ENCODE measurements at places on chromosomes 6 and 20.

- no peak for DNase-seq
These were observed 17.8 kb upstream of the ALDH8A1 start for GRCh38 chr6:134967711-134968110.

DNA sequence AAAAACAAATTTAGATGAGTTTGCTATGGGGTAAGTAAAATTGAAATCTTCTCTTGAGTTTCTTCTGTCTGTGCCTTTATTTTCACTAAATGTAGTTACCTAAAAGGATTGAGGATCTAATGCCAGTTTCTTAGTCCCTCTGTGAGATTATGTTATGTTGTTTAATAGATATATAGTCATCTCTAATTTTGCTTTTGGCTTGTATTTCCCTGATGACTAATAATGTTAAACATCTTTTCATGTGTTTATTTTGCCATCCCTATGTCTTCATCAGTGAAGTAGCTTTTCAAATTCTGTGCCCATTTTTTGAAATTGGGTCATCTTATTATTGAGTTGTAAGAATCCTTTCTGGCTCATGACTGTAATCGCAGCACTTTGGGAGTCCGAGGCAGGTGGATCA lies 13.7 kb downstream of the QRSL1 start:
- DNase-seq = no peak

GRCh38 chr20:3223994-3224680 lies 14.8 kb downstream of the ITPA start:
- no peak for DNase-seq

- DNase-seq = no peak
These were observed 131.6 kb upstream of the NEDD9 start for GRCh38 chr6:11363881-11364576.

GRCh38 chr20:62689861-62690260 lies 18.8 kb upstream of the NTSR1 start:
- no peak for DNase-seq

GRCh38 chr6:123855506-123855905 lies 51.8 kb downstream of the NKAIN2 start:
- DNase-seq = no peak

All from GM12864 (cell line).